NCI-H460 (cell line): ENCODE measurements at places on chromosomes 5 and 9.

GRCh38 chr9:129285979-129286772 lies 108.1 kb upstream of the IER5L start:
- DNase-seq: no peak

DNA sequence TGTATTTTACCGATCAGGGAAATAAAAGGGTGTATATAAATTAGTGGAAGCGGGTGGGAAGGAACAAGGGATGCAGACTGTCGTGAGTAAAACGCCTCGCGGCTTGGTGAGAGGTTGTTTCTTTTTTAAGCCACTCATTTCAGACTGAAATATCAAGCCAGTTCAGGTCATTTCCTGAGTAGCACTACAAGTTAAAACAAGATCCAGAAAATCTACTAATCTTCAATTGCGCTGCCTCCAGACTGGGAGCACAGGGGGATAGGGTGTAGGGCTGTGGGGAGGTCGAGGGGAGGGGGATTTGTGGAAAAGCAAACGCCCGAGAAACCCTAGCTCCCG lies 140.8 kb downstream of the TSSK1B start:
- no peak for DNase-seq

- DNase-seq: no peak
These were observed 46.7 kb downstream of the GDNF start for GRCh38 chr5:37792975-37793631.

DNA sequence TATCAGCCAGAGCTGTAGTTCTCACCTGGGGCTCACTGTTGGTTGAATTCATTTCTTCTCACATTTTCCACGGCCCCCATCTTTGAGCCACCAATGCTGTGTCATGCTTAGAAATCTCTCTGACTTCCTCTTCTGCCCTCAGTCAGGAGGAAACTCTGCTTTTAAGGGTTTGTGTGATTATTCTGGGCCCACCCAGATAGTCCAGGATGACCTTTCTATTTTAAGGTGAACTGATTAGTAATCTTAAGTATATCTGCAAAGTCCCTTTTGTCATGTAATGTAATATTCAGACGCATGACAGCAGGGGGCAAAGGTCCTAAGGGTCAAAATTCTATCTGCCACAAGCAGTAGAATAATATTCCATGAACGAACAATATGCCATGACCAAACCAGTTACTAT lies 88.4 kb downstream of the AK8 start:
- DNase-seq: no peak

DNA sequence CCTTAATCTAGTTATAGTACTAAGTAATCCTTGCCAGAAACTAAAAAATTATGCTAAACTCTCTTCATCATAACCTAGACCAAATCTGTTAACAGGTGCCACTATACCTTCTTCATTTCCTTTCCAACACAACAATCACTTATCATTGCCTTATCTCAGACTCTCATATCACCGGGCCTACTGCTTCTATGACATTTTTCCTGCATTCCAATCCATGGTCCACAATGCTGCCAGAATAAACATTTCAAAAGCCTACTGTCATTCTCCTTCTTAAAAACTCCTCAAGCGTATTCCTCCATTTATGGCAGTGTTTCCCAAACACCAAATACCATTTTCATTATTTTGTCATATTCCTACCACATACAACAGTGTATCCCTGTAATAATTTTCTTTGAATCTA lies 6.5 kb downstream of the PPP6C start:
- no peak for DNase-seq

DNA sequence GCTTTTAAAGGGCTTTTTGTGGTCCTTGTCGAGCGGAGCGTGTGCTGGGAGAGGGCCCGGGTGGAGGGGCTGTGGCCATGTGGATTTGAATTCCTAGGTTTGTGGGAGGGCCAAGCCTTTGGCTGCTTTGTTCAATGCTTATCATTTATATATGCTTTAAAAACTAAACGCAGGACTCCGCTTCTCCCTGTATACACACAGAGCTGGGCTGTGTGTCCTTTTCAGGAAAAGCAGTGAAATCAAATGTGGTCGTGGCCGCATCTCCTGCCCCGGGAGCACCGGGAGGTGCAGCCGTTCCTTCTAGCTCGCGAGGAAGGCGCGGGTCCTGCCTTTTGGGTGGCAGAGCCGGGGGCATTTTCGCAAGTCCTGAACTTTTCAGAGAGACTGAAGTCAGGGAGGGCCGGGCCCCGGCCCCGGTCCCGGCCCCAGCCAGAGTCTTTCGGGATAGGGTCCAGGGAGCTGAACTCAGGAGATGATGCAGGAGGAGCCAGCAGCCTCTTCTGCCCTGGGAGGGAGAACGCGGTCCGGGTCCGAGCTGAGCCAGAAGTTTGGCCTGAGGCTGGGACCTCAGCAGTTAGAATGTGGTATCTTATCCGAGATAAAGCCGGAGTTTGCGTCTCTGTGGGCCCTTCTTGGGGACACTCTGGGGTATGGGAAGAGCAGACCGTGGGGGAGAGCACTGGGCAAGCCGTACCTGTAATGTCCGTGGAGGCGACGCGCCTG lies 158.8 kb downstream of the C9orf152 start:
- DNase-seq: no peak

DNA sequence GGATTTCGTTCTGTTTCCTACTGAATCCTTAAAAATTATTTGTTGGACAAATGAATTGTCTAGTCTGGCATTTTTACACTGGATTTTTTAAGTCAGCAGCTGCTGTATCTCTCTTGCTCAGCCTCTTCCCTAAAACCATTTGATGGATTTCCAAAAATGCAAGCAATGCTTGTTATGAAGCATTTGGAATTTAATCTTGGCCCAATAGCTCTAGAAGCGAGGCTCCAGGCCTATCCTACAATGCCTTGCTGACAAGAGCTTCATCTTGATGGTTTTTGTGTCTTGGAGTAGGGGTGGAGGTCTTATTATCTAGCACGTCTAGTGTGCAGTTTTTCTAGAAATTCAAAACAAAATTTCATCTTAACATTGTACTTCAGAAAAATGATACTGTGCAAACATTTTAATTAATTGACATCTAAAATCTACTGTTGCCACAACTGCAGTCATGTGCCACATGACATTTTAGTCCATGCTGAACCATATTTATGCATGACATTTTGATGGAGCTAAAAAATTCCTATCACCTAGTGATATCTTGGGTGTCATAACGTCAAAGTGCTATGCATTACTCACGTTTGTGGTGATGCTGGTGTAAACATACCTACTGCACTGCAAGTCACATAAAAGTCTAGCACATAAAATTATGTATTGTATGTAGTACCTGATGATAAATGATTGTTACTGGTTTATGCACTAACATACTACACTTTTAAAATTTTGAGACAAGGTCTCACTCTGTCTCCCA lies 5.9 kb upstream of the RAD23B start:
- no peak for DNase-seq

GRCh38 chr5:137612576-137612975 lies 113.5 kb upstream of the SPOCK1 start:
- DNase-seq: no peak

DNA sequence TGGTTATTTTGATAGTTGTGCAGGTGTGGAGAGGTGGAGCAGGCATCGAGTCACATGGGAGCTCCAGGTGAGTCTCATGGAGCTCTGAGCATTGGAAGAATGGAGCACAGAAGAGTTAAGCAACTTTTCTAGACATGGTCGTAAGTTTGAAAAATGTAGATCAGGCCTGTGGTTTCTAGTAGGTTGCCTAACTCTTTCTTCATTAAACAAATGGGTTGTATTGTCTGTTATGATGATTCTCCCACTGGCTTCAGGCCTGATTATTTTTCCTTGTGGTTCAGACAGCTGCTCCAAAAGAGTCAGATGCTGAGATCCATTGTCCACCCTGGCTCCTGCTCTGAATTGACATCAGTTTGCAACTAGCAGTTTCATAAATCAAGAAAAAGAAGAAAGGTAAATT lies 80.3 kb upstream of the RPS23 start:
- DNase-seq: no peak

DNA sequence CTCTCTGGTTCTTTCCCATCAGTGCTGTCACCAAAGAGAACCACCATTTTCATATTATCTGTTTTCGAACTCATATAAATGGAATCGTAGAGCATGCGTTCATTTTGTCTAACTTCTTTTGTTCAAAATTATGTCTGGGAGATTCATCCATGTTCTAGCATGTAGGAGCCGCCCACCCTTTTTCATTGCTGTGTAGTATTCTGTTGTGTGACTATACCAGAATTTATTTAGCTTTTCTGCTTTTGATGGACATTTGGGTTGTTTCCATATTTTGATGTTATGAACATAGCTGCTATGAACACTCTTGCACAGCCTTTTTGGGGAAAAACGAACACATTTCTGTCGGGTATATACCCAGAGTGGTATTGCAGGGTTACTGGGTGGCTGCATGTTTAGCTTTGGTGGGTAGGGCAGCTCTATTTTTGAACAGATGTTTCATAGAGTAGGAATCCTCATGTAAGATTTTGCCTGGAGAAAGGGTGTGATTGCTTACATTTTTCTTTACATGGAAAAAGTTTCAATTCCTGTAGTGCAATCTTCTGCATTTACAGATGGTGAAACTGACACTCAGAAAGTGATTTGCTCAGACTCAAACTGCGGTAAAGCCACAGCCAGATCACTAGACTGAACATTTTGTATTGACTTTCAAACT lies 100.2 kb upstream of the IL12B start:
- no peak for DNase-seq

GRCh38 chr9:100505564-100506159 lies 32.7 kb downstream of the TMEFF1 start:
- DNase-seq: peak; percentile 79

DNA sequence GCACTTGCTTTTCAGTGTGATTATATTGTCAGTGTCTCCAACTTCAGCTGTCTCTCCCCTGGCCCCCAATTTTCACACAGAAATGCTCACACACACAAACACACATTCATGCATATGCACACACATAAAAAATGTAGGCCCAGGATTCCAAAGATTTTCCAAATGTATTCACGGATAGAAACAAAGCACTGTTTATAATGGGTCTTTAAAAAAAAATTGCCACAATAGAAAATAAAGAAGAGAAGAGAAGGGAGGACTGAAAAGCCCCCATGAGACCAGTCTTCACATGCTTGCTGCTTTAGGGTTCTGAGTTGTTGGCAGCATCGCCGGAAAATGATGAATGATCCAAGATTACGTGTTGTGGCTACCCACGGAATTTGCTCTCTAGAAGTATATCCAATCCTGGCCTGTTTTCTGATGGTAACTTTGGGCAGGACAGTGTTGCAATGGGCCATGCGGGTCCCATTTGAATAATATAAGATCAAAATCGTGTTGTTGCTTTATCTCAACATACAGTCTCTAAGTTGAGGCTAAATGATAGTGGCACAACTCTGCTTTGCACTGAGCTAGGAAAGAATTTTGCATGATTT lies 36.2 kb upstream of the ACO1 start:
- no peak for DNase-seq

- DNase-seq: no peak
These were observed 120.8 kb upstream of the ZNF608 start for GRCh38 chr5:124867137-124867704.

DNA sequence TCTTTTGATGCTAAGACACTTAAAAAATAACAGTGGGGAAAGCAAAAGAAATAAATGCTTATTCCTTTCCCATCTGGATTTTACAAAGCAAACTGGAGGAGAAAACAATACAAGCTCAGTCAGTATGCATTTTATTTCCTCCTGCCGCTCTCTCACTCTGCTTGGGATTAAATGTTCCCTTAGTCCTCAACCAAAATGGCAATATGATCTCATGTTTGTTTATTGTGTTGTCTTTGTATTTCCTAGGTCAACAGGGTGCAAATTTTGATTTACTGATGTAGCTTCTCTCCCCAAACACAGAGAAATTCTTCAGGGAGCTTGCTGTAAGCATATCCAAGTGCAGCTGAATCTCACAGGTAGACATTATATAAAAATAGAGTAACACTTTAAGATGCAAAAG lies 92.1 kb upstream of the ERBIN start:
- no peak for DNase-seq

GRCh38 chr9:121023064-121023463 lies 27.0 kb downstream of the C5 start:
- peak; percentile 13 for DNase-seq

DNA sequence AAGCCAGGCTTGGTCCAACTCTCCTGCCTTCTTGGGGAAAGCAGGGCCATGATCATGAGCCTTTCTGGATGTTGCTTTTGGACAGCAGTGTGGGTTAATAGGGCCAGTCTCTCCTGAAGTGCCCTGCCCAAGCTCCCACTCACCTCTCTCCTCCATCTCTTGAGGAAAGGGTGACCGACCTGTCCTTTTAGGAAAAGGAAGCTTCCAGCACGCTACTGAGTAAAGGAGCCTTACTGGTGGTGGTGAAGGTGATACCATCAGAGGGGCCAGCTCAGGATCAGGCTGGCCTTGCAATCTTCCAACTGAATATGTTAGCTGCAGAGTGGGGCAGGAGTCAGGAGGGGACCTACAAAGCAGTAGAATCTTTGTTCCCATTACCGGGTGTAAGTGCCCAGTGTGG lies 2.2 kb upstream of the RGS3 start:
- no peak for DNase-seq

DNA sequence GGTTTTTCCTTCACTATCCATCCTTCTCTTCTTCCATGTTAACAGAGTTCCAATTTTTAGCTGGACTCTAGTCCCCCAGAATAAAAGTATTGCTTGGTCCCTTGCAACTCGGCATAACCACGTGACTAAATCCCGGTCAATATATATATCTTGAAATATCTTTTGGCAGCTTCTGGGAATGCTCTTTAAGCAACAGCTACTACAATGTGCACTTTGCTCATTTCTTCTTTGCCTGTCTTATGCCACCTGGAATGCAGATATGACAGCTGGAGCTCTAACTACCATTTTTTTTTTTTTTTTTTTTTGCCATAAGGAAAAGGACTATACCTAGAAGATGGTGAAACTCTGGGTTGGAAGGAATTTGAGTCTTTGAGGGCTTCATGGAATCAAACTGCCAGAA lies 82.6 kb downstream of the GCNT4 start:
- no peak for DNase-seq

DNA sequence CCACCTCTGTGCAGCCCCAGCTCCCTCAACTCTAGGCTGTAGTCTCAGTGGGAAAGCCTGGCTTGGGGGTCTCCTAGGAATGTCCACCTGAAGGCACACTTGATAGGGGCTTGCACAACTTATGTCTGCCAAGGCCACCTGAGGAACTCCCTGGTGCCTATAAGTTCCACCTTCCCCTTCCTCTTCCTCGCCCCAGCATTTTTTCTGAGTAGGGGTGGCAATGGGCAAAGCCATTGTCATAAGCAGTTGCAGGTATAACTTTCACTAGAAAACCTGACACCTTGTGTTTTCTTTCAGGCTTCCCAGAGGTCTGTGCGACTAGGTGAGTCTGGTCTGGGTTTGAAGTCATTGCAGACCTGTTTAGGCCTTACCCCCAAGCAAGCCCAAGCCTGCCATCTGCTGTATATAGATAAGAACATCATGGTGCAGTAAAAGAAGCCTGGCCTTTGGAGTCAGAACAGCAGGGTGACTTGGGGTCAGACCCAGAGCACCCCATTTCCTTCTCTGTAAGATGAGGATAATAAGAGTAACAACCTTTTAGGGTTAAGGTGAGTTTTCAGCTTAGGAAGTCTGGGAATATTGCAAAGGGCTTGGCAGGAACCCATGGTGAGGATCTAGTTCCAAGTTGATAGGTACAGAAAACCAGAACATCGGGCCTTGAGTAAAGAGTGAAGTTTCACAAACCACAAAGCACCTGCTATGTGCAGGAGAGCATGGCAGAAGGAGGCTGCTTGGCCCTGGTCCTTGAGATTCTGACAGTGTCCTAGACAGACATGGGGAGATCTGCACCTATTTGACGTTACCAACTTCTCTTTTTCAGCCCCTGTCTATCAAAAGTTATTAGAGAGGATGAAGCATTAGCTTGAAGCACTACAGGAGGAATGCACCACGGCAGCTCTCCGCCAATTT lies 33.8 kb downstream of the TGFBI start:
- DNase-seq: peak; percentile 72
